ENCODE measurements at places on chromosomes 3 and 15.

DNA sequence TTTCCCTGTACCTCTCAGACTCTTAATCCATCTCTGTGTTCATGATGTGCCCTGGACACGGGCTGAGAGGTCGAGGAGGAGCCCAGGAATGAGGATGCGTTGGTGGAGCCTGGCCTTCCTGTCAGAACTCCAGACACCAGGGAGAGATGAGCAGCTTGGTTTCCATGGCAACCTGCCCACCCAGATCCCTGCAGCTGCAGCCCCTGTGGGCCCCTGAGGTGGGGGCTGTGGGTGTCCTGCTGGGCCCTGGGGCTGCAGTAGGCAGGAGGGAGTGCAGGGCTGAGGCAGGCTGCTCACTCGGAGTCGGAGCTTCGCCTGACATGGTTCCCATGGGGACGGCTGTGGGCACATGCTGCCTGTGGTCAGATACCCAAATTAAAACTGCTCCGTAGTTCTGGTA, 7.7 kb upstream of the SCN10A start:
- DNase-seq, result no peak

- no peak for DNase-seq
These were observed 12.8 kb downstream of the FOXL2 start for GRCh38 chr3:138933981-138934691.

DNA sequence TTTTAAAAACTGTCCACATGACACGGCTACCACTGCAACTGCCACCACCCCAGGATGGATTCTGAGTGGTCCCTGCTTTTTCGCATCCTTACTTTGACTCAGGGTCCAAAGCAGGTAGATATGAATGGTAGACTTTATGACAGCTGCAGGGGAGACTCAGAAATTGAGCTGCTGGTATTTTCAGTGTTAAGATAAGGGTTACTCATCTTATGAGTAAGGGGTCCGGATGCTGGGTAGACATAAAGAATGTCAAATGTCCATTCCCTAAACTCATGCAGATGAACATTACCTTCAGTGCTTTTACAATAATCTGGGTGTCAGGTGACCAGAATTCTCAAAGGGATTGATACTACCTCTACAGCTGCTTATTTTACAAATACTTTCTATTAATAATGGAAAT, 25.9 kb upstream of the BBX start:
- DNase-seq, result no peak

DNA sequence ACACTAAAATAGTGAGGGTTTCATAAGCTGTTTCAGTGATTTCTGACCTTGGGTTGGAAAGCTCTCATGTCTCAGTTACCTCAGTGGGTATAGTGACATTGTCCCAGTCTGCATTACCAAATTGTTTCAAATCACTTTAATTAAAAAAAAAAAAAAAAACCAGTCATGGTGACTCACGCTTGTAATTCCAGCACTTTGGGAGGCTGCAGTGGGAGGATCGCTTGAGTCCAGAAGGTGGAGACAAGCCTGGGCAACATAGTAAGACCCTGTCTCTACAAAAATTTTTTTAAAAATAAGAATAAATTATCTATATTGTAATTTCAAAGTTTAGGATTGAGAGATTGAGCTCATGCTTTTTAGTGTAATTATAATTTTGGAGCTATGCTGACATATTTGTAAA, 78.0 kb downstream of the MBNL1 start:
- DNase-seq, result no peak

GRCh38 chr3:179701176-179701827, 48.5 kb downstream of the USP13 start:
- no peak for DNase-seq

GRCh38 chr3:28575100-28575745, 226.6 kb upstream of the AZI2 start:
- no peak for DNase-seq

GRCh38 chr3:168828943-168829342, 733.2 kb upstream of the GOLIM4 start:
- DNase-seq, result no peak

- no peak for DNase-seq
These were observed 18.2 kb downstream of the PFKFB4 start for GRCh38 chr3:48538451-48538850.

DNA sequence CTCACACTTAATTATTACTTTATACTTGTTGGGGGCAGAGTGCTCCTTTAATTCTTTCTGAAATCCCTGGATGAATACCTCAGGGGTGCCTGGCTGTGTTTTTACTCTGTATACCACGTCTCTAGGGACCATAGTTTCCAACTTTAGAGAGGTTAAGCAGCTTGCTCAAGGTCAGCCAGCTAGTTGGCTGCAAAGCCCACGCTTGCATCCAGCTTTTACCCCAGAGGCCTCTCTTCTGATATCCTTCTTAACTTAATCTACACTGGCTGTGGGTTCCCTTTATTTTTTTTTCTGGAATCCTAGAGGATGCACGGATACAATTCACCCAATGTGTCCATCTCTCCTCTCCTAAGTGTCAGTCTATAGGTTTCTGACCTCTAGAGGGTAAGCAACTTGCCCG, 1.4 kb downstream of the PDZRN3 start:
- DNase-seq, result no peak
